ENCODE measurements at places on chromosomes 2 and 18.

DNA sequence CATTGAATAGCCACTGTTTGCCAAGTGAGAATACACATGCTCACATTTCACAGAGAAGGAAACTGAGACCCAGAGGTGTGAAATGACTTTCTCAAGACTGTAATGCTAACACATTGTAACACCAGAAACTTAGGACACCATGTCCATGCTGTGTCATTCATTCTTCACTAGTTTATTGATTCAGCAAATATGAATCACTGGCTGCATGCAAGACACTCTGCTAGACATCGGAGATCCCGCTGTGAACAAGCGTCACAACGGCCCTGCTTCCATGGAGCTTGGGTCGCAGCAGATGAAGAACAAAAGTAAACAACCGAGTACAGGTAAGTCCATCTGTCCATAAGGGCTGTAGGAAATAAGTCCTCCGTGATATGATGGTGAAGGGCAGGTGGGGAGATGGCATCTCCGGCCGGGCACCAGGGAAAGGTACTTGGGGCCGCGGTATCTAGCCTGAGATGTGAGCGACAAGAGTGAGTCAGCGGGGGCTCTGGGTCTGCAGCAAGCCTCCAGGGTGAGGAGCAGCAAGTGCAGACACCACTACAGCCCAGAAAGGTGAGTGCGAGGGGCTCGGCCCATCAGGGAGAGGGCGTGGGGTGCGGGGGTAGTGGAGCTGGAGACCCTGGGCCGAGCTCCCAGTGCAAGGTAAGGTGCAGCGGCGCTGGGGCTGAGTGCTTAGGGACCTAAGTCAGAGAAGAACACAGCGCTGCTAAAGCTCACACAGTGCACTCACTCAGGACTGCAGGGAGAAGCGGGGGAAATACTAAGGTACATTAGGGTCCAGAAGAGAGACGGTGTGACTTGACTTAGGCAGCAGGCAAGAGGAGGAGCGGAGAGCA, 391.2 kb downstream of the FBXO15 start:
- no peak for DNase-seq

DNA sequence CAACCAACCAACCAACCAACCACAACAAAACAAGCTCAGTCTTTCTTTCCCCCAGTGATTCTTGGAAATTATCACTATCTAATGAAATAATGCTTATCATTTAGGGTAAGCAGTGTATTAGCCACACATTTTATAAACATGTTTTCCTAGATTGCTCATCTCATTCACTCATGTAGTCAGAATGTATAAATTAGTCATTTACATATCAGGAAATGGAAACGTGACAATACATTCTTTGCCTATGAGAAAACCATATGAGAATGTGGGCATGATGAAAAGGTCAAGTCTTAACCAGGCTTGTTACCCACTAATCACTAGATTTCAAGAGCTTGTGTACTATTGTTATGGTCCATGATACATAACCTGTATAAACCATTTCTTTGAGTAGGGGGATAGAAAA, 1583.4 kb upstream of the PIK3C3 start:
- no peak for DNase-seq

DNA sequence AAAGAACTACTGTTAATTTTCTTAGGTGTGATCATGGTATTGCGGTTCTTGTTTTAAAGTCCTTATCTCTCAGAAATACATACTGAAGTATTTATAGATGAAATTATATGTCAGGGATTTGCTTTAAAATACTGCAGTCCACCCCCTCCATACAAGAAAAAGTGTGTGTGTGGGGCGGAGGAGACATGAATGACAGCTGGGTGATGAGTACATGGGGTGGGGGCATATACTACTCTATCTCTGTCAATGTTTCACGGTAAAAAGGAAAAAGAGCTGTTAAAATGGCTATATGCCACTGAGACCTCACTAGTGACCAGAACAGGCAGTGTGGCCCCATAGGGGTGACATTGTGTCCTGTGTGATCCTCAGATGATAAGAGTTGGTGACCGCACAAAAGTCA, 54.1 kb downstream of the SPRED2 start:
- no peak for DNase-seq

DNA sequence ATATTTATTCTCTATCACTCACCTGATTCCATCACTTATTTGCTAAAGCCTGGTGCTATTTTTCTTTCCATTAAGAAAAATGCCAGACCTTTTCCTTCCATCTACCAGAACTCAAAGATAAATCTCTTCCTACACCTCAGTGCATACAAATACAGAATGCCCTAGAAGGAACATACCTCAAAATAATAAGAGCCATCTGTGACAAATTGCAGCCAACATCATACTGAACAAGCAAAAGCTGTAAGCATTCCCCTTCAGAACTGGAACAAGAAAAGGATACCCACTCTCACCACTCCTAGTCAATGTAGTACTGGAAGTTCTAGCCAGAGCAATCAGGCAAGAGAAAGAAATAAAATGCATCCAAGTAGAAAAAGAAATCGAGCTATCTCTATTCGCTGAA, 315.9 kb upstream of the UBE2E3 start:
- no peak for DNase-seq

- DNase-seq, result peak; percentile 75
Observed at GRCh38 chr2:169091761-169092519, 22.6 kb downstream of the DHRS9 start.

- DNase-seq, result no peak
Observed at GRCh38 chr2:168316073-168316440, 68.7 kb upstream of the STK39 start.

DNA sequence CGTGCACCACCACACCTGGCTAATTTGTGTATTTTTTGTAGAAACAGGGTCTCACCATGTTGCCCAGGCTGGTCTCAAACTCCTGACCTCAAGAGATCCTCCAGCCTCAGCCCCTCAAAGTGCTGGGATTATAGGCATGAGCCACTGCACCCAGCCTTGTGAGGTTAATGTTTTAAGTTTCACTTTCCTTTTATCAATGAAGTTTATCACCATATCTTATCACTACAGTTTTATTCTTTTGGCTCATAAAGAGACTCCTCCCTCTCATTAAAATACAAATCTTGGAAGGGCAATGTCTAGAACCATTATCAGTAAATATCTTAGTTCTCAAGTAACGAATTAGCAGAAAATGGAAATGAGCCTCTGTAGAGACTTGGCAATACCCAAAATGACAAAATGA, 173.8 kb downstream of the BCL11A start:
- no peak for DNase-seq

- no peak for DNase-seq
Observed at GRCh38 chr2:16640867-16641266, 24.8 kb downstream of the CYRIA start.

DNA sequence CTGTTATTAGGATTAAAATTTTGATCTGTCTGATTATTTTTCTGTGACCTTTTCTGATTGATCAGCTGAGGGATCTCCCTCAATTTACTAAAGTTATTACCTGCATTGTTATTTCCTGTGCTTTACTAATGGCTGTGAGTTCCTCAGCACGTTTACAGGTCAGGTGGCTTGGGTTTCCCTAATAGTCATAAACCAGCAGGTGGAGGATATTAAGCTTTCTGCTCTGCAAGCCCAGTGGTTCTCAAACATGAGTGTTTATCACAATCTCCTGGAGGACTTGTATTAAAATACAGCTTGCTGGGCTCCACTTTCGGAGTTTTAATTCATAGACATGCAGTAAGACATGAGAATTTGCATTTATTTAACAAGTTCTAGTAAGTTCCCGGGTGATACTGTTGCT, 22.4 kb upstream of the UGP2 start:
- DNase-seq, result no peak

- DNase-seq, result no peak
Observed at GRCh38 chr2:160254189-160254762, 54.2 kb upstream of the ITGB6 start.

DNA sequence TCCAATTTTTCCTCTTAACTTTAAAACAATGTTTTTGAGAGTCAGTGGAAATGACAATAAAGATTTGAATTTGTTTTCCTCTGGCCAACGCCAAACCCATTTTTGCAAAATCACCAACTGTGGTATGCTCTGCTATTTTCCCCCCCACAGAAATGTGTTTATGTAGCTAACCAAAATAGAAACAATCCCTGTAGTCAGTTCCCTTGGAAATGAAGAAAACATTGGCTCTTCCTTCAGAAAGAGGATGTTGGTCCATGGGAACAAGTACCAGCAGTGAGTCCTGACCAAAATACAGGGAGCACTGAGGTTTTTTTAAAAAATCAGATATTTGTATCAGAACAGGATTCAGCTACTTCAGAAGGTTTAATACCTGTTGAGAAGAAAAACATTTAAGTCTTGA, 65.3 kb downstream of the SLC40A1 start:
- DNase-seq, result no peak

GRCh38 chr18:11366410-11366809, 217.0 kb upstream of the PIEZO2 start:
- DNase-seq, result no peak

DNA sequence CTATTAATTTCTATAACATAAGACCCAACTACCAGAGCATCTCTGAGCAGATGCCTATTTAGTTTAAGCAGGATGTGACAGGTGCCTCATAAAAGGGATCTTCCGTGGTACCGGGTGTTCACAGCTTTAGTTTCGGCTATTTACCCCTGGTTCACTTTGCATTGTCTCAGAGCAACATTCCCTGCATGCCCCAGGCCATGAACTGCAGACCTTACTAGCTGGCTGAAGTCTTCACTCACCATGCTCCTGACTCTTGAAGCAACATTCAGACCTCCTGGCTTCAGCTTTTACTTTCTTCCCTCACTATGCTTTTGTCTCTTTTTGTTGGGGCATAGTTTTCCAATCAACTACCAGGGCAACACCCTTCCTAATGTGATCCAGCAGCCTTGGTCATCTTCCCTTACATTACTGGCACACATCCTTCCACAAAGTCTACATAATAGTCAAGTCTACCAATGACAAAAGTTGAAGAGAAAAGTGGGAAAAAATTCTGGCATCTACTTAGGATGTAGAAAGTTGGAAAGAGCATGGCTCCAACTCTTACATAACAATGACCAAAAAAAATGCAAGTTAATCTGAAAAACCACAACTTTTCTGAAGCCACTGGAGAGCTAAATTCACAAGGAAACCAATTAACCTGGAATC, 99.2 kb downstream of the SESTD1 start:
- DNase-seq, result no peak

DNA sequence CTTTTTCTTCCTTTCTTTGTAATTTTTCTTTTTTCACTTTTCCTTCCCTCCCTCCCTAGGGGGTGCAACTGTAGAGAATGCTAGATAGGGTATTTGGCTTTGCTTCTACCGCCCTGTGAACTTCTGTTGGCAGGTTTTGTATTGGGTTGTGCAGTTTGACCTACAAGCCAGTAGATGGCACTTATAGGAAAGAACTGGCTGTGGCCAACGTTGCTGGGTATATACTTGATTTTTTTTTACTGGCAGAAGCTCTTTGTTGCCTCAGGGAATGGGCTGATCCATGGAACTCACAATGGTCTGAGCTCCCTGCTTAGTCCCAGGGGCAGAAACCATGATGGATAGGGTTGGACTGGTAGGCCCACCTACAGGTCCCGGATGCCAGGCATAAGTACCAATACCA, 1019.5 kb upstream of the LRRTM1 start:
- DNase-seq, result no peak

- DNase-seq, result no peak
Observed at GRCh38 chr2:62998949-62999348, 51.7 kb upstream of the OTX1 start.

GRCh38 chr2:240069829-240070228, 16.5 kb upstream of the OR6B3 start:
- no peak for DNase-seq

GRCh38 chr2:111161971-111162370, 41.3 kb downstream of the BCL2L11 start:
- no peak for DNase-seq

GRCh38 chr2:54500404-54501205, 44.5 kb downstream of the SPTBN1 start:
- no peak for DNase-seq

- no peak for DNase-seq
Observed at GRCh38 chr2:30915486-30915885, 108.2 kb upstream of the CAPN13 start.

DNA sequence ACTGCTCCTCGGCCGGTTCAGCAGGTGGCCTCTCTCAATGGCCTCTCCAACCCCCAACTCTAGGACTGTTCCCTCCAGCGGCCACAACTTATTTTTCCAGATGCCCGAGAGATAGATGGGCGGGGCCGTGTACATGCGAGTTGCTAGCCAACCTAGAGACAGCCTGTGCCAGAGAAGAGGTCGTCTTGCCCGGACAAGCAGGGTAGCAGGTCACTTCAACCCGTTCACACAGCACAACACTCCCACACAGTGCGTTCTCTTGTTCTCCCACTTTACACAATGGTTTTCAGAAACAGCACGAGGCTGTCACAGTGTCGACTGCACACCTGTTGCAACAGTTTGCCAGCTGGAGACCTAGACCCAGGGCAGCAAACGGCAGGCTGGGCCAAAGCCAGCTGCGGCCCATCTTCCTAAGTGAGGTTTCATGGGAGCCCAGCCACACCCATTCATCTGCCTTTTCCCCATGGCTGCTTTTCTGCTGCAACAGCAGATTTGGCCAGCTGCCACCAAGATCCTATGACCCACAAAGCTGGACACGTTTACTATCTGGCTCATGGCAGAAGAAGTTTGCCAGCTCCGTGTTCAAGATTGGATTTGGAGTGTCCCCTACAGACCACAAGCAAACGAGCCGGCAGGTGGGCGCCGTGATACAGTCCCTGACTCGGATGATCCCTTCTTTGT, 7.3 kb upstream of the PRLH start:
- DNase-seq, result no peak

DNA sequence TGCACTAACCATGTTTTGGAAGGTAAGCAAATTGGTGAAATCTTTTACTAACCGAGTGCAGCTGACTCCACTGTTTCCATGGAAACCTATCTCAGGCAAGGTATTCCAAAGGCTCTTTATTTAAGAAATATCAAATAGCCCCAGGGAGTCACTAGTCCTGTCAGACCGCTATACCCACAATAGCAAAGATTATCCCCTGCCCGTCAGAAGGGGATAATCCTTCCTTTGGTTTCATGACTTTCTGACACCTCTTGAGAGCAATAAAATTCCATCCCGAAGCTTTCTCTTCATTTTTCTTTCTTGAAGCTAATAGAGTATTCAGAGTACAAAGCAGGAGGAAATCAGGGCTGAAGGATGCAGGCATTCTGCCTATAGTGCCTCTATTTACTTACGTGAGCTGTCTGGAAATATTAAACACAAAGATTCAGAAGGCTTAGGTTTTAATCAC, 34.7 kb upstream of the MAP2 start:
- DNase-seq, result no peak

- DNase-seq, result no peak
Observed at GRCh38 chr2:180829836-180830235, 150.6 kb upstream of the UBE2E3 start.

DNA sequence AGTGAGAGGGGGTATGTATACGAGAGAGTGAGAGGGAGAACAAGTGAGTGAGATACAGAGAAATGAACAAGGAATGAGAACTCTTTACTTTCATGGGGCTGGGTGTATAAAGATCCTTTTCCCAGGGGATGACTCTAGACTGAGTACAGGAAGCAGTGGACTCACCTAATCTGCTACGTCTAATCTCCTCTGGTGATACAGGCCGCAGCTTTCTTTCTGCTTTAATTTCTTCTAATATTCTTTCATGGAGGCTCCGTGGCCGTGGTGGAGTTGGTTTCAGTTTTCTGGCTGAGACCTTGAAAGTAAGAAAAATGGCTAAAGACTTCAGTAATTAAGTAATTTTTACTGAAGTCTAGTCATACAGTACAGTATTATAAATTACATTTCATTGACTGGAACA, 85.2 kb downstream of the PRELID3A start:
- DNase-seq, result no peak

GRCh38 chr2:174334781-174335251, at the start of gene SP9:
Gene SP9, plus strand, starts transcription at chr2:174334954. Its CDS starts 139 bp downstream, at chr2:174335093.
- no peak for DNase-seq

Data from RWPE2 (cell line).